ENCODE measurements at places on chromosomes 3 and 15.

GRCh38 chr3:17047162-17047561 is 162.4 kb downstream of the PLCL2 start:
- DNase-seq: no peak

GRCh38 chr15:66838671-66839239 is 136.7 kb downstream of the SMAD6 start:
- no peak for DNase-seq

DNA sequence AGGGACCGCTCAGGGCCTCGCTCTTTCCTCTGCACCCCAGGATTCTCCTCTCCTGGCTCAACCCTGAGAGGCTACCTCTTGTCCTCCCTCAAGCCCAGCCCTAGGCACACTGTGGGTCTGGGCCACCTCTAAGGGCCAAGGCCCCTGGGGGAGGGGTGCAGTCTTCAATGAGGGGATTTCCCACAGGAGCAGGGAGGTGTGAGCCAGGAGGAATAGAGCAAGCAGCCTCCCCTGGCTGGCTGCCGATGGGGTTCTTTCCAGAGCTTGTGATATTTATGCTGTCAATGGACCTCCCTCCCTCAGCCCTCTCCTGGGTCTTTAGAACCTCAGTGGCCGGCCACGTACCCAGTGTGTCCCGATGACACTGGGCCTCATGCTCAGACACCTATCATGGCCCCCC is 99.5 kb upstream of the RPL32 start:
- DNase-seq: no peak

DNA sequence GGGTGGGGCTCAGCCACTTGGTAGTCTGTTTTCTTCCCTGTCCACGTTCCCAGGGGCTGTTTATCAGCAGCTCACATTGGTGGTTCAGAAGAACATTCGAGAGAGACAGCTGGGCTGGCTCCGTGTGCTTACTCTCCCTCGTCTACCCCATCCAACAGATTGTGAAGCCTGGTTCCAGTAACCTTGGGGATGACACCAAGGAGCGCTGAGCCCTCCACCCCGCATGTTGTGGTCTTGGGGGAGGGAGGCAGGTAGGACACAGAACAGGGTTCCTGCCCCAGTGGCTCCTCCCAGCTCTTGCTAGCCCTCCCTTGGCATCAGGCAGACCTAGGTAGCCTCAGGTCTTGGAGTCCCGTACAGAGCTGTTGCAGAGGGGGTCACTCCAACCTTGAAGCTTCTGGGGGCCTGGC is 33.1 kb downstream of the KLF13 start:
- DNase-seq: no peak

DNA sequence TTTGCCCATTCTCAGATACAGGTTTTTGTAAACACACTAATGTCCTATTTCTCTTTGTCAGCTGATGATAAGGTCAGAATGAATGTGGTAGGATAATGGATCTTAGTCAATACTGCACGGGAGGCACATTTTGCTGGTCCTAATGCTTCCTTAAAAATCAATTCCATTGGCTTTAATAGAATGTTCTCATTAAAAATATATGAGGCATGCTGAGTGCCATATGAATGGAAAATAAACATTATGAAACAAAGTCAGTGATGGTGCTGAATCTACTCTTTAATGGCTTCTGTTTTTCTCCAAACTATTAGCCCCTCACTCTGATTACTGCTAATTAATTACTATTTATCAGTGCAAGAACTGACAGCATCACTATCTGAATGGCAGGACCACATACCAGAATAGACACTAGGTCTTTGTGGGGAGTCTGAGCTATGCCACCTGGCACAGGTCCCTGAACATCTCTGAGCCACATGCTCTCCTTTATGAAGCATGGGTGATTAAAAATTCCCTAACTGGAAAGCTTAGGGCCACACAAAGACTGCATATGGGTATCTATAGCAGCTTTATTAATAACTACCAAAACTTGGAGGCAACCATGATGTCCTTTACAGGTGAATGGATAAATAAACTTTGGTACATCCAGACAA is 278.9 kb downstream of the MEX3B start:
- no peak for DNase-seq

DNA sequence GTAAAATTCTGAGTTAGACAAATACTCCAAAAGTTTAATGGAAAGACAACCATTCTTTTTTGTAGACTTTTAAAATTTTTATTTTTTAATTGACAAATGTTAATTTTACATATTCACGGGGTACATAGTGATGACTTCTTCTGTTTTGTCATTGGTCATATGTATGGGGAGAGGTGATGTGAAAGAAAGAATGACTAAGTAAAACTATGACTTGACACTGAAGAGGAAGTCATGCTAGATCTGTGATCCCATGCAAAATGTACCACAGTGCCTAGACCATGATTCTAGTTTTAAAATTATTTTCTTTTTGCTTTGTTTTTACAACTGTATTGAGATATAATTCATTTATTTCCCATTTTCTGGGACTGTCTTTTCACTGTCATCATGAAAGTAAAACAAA is 281.6 kb downstream of the MBNL1 start:
- DNase-seq: no peak

DNA sequence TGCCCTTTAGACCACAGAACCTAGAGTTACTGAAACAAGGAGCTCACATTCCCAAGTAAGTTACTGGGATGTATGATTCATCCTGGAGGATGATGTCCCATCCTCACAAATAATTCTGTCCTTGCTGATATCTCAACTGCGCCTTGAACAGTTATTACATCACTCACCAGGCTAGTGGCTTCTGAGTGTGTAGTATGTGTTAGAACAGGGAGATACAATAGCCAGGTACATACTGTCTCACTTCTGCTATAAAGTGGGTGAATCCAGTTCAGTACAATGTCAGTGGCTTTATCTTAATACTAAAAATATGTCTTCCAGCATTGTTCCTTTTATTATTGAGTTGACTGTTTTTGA is 483.2 kb upstream of the FRG2C start:
- DNase-seq: no peak
